Motor neuron (in vitro differentiated cells): ENCODE measurements at places on chromosomes 3 and 15. TPM values are rescaled to one million over a fixed set of nuclear protein-coding genes. Genes with fewer than 3 reads are reported as not detected.
A peak's percentile ranks its signal among the peaks of the same experiment; 100 is the strongest.

DNA sequence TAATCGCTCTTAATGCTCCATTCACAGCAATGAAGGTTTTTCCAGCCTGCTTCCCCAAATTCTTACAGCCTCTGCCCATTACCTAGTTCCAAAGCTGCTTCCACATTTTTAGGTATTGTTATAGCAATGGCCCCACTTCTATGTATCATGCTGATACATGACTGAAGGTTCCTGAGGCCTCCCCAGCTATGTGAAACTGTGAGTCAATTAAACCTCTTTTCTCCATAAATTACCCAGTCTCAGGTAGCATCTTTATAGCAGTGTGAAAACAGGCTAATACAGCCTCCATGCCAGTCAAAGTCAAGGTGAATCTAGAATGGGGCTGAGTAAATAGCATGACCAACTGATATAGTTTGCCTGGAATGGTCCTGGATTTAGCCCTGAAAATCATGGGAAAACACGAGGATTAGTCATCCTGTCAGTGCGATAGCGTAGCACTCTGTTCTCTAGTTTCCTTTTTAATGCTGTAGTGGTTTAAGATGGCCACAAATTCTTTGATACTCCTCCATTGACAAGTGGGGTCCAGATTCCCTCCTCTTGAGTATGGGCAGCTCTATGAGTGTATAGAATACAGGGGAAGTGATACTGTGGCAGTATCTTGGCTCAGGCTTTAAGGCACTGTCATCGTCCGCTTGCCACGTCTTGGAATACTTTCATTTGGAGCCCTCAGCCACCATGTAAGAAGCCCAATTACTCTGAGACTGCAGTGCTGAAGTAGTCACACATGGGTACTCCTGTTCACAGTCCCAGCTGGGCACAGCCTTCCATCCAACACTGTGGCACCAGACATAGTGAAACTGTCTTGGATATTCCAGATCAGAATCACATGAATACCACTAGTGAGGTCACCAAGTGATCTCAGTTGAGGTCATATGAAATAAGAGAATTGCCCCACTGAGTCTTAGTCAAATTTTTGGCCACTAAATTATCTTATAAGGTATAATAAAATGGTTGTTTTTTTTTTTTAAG is 94.0 kb upstream of the PLCL2 start:
- no peak for ATAC-seq

GRCh38 chr3:191345334-191345733 is 15.0 kb upstream of the UTS2B start:
- ATAC-seq: no peak

- ATAC-seq: peak; percentile 11
These were observed 824 bp upstream of the CILP start for GRCh38 chr15:65212097-65212496.

DNA sequence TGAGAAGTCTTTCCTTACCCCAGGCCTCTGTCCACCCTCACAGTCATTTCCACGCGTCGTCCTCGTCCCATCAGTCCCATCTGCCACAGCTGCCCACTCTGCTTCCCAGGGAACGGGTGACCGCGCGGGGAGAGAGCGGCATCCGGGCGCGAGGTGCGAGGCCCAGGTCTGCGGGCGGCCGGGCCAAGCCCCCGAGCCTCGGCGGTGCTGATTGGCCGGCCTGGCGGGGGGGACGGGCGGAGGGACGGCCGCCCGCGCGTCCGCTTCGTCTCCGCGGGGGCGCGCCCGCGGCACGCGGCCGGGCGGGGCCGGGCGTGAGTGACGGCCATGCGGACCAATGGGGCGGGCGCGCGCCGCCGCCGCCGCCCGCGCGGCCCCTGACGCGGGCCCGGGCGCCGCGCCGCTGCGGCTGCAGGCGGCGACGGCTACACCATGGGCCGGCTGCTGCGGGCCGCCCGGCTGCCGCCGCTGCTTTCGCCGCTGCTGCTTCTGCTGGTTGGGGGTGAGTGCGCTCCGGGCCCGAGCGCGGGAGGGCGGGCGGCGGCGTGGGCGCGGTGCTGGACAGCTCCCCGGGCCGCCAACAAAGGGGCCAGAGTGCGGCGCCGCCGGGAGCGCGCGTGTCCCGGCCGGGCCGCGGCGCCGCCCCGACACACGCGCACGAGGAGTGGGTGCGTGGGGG is at the start of gene PODXL2:
Gene PODXL2 (plus strand): TSS at position 398 of the 679 bp plus-strand sequence. CDS start 35 bp downstream, at position 433.
- peak; percentile 85 for ATAC-seq

GRCh38 chr15:73493922-73494321 is 51.0 kb downstream of the REC114 start:
- no peak for ATAC-seq

The GOLGA8T gene
- 0.51 TPM in 1 of 2 replicates, not detected in the other for total RNA-seq

GRCh38 chr3:62675492-62675891 is 199.7 kb downstream of the CADPS start:
- ATAC-seq: no peak

DNA sequence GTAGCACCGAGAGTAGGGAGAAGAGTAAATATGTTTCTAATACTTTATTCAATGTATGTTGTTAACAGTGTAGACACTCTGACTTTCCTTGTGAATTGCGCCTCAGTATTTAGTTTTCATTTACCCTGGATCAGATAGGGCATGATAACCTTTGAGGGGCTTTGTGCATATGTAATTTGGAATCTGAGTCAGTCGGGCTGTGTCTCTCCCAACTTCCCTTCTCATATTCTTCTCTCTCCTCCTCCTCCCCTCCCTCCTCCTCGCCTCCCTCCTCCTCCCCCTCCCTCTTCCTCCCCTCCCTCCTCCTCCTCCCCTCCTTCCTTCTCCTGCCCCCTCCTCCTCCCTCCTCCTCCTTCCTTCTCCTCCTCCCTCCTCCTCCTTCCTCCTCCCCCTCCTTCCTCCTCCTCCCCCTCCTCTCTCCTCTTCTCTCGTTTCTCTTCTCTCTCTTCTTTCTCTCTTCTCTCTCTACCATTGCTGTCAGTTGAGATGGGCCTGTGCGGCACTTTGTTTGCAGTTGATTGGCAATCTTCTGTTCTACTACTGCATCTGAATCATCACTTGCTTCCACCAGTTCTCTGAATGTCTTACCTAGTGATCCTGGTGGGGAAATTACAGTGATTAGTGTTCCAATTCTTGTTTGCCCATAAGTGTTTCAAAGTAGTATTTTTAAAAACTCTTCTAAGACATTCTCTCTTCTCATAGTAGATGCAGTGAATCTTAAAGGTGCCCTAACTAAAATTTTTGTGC is 162.3 kb downstream of the PGPEP1L start:
- no peak for ATAC-seq
